NCI-H446 (cell line): ENCODE measurements at places on chromosomes 3 and 15.

DNA sequence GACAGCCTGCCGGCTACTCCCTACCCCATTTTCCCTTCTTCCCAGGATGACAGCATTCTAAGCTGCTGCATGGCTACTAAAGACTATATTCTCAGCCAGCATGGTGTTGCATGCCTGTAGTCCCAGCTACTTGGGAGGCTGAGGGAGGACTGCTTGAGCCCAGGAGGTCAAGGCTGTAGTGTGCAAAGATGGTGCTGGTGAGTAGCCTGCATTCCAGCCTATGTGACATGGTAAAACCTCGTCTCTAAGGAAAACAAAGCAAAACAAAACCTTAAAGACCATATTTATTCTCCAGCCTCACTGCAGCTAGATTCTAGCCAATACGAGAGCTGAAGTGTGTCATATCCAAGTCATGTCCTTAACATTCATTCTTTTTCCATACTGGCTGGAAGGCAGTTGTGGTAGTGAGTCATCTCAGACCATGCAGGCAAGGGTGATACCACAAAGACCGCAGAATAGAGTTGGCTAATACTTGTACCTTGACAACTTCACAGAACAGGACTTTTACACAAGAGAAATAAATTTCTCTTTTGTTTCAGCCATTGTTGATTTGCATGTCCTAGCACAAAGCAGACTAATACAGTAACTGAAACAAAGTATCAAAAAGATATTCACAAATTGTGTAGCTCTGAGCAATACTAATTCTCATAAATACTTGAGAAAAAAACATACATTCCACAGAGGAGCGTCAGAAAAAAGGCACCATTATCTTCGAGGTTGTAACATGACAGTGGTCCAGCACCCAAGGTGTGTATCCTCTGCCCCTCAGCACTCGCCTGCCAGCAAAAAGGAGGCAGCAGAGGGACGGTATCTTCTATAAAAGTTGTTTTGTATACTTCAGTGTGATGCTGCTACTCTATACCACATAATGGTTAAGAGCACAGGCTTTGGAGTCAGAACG is 14.8 kb downstream of the PBRM1 start:
- DNase-seq: no peak

DNA sequence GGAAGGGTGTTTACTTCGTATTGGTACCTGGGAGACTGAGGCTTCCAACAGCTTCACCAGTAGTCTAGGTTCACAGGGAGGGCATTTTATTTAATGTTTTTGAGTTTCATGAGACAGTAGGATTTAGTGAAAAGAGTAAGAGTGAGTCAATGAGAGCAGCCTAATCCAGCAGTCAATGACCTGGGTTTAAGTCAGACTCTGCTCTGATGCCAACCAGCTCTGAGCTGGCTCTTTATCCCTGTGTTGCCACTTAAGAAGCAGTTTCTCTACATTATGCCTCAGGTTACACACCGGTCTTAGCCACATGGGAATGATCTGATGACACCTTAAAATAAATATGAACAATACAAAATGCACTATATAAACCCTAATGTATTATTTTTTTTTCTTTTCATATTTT is 59.4 kb upstream of the KCNMB2 start:
- peak; percentile 26 for DNase-seq

DNA sequence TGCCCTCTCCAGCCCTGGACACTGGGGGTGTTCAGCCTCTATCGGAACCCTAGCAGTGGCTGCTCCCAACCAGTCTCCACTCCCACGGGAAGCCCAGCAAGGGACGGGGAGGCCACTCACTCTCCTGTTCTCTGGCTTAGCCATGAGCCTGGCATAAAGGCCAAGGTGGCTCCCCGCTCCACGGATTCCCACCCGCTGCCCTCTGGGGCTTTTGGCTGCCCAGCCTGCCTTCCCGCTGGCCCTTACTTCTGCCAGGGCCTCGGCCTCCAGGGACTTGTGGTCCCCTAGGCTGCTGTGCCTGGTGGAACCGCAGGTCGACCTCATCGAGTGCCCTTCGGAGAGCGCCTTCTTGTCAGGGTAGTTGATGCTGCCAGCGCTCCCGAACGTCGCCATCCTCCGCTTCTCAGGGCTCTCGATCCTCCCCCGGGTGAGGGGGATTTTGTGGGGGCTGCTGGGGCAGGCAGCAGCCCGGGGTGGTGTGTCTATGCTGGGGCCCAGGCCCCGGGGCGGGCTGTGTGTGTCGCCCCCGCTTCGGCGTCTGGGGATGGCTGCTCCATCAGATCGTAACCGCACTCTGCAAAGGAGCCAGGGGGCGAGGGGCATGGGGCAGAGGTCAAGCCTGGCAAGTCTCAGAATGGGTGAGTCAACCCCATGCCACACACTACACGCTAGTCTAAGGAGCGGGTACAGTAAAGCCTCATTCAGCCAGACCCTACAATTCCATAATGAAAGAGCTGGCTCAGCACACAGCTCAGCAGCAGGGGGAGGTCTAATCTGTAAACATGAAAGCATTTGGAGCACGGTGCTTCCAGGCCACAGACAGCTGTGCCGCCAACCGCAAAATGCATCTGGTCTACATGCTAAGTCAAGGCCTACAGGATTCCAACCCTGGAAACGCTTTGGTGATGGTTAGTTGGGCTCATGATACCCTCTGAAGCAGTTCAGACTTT is 27.3 kb upstream of the RAD18 start:
- peak; percentile 1 for DNase-seq

GRCh38 chr3:66456711-66457173 is 44.1 kb downstream of the LRIG1 start:
- no peak for DNase-seq

- DNase-seq: no peak
These were observed 138.1 kb upstream of the DAZL start for GRCh38 chr3:16743276-16743675.
